ENCODE measurements at places on chromosomes 2 and 18.

DNA sequence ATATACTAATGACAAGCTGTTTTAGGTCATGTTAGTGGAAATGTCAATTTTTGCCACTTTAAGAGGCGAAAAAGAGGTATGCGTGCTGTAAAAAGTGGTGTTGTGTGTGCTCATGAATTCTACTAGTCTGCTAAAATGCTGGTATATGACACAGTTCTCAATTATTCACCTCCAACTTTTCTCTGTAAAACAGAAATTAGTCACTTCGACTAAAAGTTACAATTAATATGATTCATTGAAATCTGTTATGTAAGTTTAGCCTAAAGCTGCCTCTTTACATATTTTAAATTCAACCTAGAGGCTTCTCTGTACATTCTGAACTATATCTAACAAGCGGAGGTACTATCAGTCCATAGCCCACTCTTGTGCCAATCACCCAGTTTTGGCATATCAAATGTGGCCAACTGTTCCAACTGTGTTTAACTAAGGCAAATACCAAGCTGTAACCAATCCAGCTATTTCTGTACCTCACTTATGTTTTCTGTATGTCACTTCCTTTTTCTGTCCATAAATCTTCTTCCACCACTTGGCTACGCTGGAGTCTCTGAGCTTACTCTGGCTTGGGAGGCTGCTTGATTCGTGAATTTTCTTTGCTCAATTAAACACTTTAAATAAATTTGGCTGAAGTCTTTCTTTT is 20.8 kb downstream of the BAZ2B start:
- no peak for DNase-seq

GRCh38 chr18:58290116-58290695 is 246.2 kb downstream of the NEDD4L start:
- no peak for DNase-seq

- DNase-seq: no peak
Observed at GRCh38 chr2:206986943-206987342, 47.6 kb downstream of the CPO start.

- DNase-seq: no peak
Observed at GRCh38 chr2:100067784-100068183, 74.6 kb downstream of the AFF3 start.

DNA sequence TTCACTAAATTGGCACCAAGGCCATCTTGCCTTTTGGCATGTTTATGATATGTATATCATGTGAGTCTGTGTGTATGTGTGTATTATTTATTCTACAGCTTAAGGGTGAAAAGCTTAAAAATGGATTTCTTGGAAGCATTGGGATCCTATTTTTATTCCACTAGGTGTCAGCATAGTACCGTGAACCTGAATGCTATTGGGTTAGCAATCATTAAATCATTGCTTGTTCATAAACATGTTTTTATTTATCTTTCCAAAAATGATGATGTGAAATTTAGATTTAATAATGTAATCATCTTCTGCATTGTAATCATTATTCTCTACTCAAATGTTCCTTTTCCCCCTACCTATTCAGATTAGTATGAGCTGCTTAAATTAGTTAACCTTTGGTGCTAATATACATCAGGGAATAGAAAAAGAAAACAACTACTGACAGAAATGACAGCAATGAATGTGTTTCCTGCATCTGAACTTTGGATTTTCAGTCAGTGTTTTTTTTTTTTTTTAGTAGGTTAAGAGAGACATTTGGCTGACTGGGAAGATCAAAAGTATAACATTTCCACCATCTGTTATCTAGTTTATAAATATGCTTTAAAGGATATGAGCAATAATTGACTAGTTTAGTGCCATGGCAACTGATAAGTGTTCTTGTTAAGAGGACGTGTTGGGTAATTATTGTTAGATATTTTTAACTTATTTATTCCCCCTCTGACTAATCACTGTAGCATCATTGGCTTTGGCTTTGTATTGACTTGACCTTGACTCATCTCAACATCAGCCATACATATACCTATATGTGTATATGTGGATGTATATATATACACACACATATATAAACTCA is 14.1 kb upstream of the ZSWIM2 start:
- DNase-seq: no peak

GRCh38 chr2:20074901-20075300 is 23.5 kb upstream of the LAPTM4A start:
- no peak for DNase-seq

DNA sequence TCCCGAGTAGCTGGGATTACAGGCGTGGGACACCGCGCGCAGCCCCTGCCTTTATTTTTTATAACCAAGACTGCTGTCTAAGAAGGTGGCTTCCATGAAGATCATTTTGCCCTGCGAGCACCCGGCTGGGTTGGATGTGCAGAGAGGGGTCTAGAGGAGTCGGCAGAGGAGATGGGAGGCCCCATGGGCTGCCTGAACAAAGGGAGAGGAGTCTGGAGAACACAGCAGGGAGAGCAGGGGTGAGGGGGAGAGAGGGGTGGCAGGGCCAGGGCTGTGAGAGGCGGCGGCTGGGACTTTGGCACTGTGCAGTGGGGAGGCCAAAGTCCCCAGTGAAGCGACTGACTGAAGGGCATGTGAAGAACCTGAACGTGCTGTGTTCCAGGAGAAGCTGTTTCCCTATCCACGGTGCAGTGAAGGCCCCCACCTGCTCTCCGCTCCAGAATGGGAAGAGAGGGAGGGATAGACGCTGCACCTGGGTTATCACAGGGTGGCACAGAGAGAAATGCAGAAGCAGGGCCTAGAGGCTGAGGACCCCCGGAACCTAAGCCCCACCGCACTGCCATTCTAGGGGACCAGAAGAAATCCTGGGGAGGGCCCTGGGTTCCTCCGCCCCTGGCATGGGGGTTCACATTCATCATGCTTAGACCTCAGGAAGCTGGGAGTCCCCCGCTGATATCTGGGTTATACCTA is 24.8 kb upstream of the FOSL2 start:
- DNase-seq: no peak

GRCh38 chr18:58078889-58079573 is 35.0 kb downstream of the NEDD4L start:
- DNase-seq: no peak

DNA sequence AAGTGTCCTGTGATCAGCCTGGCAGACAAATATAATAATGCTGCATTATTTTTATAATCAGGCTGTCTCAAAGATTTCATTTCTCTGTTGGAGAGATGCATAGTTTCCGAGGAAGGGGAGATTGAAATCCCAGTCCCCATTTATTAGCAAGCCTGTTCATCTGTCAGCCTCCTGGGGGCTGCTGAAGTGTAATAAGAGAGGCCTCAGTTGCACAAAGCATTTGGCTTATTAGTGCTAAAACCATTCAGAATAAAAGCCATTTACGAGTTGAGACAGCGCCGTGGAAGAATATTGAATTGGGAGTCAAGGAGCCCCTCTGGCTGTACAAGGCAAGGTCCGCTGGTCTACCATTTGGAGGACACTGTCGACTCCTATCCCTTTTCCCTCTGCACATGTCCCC is 6.1 kb downstream of the GPR39 start:
- DNase-seq: no peak

DNA sequence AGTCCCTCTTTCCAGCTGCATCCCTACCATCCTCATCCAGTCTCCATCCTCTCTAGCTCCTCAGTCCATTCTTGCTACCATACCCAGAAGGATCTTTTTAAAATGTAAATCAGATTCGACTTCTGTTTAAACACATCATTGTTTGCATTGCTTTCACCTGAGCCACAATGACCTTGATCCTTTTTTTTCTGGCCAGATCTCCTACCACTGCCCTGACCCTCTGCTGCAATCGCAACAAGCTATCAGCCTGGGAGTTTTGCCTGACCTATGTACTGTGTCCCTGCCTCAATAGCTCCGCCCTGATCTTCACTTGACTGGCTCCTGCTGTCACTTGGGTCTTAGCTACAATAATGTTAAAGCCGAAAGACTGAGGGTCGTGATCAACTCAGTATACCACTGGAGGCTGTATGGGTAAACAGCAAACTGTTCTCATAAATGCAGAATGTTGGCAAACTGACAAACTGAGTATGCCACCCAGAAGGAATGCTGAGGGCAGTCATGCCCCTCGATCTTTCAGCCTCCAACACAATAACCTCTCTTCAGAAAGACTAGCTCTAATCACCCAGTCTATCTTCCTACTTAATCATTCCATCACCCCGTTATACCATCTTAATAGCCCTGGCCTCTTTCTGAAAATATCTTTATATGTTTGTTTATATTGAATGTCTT is 2.6 kb upstream of the RBM43 start:
- no peak for DNase-seq

GRCh38 chr2:97969081-97970067 is 26.4 kb downstream of the TMEM131 start:
- no peak for DNase-seq

DNA sequence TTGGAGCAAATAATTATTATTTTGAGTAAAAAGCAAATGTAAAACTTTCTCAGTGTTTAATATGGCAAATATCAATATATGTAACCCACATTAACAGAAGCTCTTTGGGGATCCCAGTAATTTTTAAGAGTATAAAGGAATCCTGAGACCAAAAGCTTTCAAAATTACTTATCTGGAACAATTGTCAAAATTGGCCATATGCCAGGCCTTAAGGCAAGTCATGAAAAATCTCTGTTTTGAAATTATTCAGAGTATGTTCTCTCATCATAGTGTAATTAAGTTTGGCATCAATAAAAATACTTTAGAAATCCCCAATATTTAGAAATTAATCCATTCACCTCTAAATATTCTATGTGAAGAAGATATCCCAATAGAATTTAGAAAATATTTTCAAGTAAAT is 225.3 kb upstream of the ARL4C start:
- no peak for DNase-seq

GRCh38 chr2:28435814-28436351 is 43.2 kb downstream of the FOSL2 start:
- no peak for DNase-seq

DNA sequence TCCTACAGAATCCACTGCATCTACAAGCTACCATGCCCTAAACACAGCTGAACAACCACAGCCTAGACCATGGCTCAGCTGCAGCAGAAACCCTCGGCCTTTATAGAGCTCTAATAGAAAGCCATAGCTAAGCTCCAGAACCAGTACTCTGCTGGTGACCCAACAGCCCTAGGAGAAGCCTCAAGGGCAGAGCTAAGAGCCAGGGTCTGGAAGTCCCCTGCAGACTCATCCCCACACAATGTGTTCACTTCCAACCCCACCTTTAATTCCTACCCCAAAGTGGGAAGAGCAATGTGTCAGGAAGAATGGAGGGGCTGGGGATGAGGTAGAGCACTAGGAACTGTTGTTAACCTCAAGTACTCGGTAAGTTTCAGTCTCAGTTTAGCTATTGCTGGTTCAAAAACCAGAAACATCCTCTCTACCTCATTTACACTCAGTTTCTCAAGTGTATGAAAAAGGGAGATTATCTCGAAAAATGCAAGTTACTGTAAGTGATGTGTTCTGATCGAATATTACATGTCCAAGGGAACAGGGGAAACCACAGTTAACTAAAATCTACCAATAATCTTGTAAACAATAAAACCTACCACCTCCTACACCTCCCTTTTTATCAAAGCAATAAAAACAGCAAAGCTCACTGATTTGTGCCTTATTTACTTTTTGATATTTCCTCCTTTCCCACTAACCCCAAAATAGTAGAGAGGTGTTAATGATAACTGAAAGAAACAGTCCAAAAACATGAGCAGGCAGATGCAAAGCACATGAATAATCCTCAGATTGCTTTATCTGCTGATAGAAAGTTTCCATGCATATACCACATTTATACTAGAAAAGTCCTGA is 36.2 kb downstream of the THADA start:
- DNase-seq: no peak

DNA sequence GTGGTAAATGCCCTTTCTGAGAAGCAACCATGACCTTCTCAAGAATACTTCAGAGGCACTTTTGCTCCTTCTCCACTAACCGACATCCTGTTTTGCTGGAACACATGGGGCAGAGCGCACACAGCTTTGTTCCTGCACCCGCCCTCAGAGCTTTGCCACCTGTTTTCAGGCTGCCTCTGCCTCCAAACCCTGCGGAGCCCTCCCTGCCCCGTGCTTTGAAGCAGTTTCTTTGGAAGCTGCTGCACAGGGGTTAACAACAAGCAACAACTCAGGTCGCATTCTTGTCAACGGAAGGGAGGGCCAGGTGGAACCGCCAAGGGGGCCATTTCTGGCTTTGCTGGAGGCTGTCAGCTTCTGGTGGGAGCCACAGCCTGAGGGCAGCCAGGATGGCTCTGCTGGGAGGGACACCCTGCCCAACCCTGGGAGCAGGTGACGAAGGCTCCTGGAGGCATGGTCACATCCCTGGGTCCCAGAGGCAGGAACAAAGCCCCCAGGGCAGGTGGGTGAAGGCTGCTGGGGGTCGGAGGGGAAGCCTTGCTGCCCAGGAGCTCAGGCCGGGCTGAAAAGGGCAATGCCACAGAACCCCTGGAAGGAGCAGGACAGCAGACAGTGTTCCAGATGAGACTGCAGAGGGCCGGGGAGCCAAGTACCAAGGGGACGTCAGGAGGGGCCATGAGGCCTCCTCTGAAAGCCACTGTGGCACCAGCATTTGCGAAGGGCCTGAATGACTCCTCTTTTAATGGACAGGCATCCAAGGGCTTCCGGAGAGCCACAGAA is 46.8 kb downstream of the MRPS5 start:
- peak; percentile 73 for DNase-seq

GRCh38 chr2:20444993-20445910 is 1.6 kb upstream of the RHOB start:
- DNase-seq: no peak

GRCh38 chr18:27527856-27528255 is 342.7 kb upstream of the CHST9 start:
- DNase-seq: no peak

GRCh38 chr18:57212678-57213077 is 65.8 kb downstream of the BOD1L2 start:
- DNase-seq: no peak

DNA sequence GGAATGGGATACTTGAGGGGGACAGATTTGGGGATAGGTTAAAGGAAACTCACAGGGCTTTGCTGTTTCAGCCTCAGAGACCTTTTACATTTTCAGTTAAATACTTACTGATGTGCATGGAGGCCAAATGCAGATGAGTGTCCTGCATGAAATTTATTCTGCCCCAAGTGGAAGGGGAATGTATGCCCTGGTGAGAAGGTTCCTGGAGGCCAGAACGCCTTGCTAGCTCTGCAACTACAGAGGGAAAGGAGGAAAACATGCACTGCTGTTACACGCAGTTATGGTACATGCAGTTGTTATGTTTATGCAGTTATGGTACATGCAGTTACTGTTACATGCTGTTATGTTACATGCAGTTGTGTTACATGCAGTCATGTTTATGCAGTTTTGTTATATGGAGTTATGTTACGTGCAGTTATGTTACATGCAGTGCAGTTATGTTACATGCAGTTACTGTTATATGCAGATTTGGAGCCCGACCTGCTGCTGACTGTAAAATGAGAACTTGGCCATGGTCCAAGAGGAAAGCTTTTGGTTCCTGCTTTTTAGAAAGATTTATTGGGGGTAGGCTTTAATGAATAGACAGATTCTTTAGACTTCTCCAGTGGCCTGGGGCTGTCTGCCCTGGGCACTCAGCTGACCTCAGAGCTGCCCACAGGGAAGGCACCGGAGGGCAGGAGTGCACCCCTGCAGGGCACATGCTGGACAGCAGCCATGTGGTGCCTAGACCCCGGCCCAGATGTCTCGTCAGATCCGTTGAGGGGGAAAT is 84.1 kb downstream of the LDLRAD4 start:
- DNase-seq: no peak

GRCh38 chr2:14422426-14422825 is 210.1 kb upstream of the LRATD1 start:
- DNase-seq: no peak
